Kasumi-1 (cell line): ENCODE measurements at places on chromosomes 5 and 9.

DNA sequence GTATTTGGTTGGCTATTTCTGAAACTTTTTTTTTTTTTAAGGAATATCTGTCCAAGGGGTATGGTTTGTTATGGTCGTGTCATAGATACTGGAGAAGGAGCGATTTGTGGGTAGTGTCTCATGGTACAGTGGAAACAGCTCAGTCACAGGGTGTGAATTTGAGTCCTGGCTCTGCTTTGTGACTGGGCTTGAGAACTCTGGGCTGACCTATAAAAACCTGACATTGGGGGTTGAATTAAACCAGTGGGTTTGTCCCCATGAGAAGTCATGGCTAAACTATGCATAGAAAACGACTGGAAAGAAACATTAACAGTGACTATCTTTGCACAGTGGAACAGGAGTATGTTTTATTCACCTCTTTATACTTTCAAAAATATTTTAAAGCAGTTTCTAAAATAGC lies 54.7 kb downstream of the MACROH2A1 start:
- DNase-seq, result no peak

DNA sequence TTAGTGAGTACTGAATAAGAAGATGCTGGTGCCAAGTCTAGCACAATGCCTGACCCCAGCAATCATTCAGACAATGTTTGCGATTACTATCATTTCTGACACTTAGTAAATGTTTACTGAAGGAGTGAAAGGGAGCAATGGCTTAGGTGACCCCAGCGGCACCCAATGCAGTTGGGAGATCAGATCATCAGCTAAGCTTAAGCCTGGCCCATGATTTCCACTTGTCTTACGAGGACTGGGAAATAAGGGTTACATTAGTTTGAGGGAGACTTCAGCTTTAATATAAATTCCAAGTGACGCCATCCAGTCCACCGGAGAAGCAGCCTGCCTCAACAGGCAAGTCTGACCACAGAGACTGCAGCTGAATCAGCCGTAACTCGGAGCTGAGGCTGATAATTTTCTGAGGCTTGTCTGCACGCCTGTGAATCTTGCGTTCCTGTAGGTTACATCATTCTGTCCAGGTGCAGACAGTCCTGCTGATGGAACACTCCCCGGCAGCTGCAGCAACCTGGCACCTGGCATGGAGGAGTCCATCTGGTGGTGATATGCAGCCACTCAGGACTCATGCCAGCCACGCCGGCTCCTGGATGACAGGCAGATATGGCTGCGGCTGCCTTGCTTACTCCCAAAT lies 34.9 kb upstream of the FGF1 start:
- DNase-seq, result no peak

- no peak for DNase-seq
These were observed 50.2 kb upstream of the ZNF366 start for GRCh38 chr5:72557167-72558045.

- DNase-seq, result peak; percentile 67
These were observed 17.7 kb downstream of the RFESD start for GRCh38 chr5:95664204-95664786.

- no peak for DNase-seq
These were observed 579 bp downstream of the SLC12A7 start for GRCh38 chr5:1111241-1111726.

- DNase-seq, result no peak
These were observed 119.9 kb downstream of the PAX5 start for GRCh38 chr9:36914212-36914577.

DNA sequence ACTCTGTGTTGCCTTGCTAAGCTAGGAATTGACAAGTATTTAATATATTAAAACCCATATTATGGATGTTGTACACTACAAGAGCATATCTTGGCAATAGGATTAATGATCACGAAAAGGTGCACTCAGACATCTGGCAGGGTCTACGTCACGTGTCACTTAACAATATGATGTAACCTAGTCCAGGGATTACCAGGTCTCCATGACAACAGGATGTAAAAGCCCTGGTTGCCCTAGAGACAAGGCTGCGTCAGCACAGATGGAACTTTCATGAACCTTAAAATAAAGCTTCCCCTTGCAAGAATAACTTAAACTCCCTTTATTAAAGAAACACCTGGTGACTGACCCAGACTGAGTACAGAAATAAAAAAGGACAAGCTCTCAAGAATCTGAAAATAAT lies 717.8 kb downstream of the CDH18 start:
- DNase-seq, result no peak

DNA sequence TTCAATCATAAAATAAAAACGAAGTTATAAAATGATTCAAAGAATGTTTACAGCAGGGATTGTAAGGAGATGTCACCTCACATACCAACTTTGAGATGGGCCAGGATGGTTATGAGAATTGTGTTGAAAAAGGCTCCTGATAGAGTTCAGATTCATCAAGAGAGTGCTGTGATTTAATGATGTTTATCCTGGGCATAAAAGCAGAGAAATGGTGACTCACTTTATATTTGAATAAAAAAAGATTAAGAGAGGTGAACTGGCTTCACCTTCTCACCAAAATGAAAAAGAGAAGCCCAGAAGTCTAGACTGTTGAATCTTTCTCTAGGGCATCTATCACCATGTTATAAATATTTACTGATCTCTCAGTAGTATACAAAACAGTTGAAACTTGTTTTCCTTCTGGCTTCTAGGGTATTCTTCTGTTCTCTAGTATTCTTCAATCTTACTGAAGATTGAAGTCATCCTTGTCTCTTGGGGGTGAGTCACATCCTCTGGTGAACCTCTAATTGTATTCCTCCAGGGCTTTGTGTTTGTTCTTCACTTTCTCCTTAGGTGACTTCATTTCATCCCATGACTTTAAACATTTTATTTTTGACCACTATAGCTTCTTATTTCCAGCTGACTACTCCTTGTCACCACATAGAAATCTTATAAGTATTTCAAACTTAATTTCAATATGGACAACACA lies 1237.3 kb upstream of the C9orf72 start:
- DNase-seq, result no peak

DNA sequence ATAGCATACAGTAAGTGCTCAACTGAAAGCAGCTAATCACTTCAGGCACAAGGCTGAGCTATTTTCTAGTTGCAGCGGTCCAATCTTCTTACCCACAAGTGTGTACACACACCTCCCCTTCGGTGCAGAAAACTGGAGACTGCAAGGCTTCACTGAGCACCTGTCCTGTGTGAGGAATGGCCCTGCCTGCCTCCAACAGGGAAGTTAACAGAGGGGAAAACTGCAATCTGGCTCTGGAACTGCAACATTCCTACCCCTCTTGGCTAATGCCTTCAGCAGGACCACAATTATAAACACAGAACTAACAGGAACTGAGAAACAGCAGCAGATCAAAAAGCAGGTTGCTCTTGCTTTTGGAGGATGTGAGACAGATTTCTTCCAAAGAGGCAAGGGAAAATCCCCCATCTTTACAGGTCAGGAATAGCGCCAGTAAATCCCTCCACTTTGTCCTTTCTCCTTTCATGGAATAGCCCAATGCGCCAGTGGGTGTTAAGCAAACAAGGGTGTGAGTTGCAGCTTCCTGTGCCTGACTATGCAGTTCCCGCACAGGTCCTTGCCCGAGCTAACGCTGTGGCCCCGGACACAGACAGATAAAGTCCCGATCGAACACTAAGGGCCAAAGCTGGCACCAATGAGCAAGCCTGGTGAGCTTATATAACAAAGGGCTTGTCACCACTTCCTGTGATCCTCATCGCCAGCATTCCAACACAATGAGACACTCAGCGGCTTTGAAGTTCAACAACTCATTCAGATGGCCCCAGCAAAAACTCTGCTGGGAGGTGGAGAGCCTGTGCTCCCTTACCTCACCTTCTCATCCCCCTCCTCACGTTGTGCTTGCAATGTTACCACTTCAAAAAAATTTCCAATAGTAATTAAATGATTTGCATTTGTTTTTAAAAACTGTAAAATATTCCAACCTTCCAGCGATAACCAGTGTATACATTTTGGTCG lies 21.5 kb downstream of the SHB start:
- DNase-seq, result peak; percentile 39

DNA sequence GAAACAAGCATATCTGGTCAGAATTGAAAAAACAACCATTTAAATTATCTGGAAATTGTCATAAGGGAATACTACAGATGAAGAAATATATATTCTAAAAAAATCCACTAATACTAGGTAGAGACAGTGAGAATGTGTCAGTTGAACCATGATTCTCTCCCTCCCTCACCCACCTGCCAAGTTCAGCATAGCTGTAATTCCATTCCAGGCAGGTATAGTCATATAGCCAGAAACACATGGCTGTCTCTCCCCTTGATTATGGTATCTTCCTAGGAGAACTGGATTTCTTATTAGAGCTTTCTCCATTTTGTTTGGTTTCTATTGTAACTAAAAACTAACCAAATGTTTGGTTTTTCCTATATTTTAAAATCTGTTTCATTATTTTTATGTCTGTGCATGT lies 509.2 kb downstream of the CDH10 start:
- no peak for DNase-seq

- no peak for DNase-seq
These were observed 673.0 kb downstream of the ELAVL2 start for GRCh38 chr9:23153058-23153457.

- DNase-seq, result no peak
These were observed 171.6 kb upstream of the TRIM32 start for GRCh38 chr9:116515541-116515940.

- DNase-seq, result no peak
These were observed 998.5 kb upstream of the CDH6 start for GRCh38 chr5:30195036-30195435.

DNA sequence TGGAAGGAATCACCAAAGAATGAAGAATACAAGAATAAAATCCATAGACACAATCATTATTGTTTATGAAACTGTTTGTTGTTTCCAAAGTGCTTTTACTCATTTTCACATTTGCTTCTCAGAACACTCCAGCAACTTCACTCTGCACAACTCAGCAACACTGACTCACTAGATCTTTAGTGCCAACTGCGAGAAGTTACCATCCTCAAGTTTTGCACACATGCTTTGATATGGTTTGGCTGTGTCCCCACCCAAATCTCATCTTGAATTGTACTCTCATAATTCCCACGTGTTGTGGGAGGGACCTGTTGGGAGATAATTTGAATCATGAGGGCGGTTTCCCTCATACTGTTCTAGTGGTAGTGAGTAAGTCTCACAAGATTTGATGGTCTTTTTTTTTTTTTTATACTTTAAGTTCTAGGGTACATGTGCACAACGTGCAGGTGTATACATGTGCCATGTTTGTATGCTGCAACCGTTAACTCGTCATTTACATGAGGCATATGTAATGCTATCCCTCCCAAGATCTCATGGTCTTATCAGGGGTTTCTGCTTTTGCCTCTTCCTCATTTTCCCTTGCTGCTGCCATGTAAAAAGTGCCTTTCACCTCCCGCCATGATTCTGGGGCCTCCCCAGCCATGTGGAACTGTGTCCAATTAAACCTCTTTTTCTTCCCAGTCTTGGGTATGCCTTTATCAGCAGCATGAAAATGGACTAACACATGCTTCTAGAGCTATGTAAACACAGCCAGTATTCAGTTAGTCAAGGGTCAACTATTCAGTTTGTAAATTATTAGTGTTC lies 36.9 kb downstream of the CLINT1 start:
- no peak for DNase-seq

DNA sequence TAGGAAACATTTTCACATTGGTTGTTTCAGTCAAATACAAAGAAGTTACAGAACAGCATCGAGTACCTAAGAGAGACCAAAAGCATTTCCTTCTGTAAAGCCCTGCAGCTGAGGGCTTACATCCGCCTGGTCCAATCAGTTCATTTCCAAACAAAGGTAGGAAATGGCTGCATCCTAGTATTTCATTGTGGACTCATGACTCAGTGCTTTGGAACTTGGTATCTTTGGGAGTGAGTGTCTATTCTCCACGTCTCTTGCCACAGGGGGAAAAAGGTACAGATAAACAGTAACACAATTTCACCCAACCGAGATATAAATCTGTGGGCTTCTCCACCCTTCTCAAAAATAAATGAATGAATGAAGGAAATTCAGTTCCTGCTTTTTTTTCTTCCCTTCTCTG lies 75.4 kb downstream of the NFIB start:
- DNase-seq, result no peak

DNA sequence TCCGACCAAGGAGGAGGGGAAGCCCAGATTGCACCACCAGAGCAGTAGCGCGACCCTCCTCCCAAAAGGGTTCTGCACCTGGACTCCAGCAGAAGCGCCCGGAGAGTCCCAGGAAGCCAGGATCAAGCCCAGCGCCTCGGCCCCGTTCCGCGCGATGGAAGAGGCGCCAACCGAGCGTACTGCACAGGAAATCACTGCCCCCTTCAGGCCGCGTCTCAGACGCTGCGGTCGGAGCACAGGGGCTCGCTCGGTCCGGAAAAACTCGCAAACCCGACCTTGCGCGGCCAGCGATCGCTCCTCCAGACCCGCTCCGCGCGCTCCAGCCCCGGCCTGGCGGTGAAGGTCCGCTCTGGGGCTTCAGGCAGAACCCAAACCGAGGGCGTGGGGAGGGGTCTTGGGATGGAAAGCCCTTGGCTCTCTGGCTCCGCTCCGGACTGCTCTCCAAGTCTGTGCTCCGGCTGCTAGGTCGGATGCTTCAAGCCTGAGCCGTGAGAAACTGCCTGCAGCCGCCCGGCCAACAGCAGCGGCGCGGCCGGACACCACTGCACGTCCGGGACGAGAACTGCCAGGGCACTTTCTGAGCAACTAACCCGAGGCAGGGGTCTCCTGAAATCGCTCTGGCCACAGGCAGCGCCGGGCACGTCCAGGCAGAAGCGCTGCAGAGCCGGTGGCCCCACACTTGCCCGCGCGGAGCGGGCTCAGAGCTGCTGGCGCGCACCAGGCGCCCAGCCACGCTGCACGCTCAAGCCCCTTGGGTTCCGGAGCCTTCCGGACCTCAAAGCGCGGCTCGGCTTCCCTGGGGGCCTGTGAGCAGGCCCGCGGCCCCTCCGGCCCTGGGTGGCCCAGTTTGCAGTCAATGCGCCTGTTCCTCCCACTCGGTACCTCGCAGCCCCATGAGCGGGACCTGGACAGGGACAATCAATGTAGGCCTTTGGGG lies 1.3 kb downstream of the GABBR2 start:
- no peak for DNase-seq

DNA sequence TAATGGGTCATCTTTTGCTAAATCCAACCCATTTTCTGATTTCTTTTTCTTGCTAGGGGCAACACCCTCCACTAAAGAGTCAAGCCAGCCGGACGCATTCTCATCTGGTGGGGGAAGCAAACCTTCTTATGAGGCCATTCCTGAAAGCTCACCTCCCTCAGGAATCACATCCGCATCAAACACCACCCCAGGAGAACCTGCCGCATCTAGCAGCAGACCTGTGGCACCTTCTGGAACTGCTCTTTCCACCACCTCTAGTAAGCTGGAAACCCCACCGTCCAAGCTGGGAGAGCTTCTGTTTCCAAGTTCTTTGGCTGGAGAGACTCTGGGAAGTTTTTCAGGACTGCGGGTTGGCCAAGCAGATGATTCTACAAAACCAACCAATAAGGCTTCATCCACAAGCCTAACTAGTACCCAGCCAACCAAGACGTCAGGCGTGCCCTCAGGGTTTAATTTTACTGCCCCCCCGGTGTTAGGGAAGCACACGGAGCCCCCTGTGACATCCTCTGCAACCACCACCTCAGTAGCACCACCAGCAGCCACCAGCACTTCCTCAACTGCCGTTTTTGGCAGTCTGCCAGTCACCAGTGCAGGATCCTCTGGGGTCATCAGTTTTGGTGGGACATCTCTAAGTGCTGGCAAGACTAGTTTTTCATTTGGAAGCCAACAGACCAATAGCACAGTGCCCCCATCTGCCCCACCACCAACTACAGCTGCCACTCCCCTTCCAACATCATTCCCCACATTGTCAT lies 72.0 kb downstream of the NUP214 start:
- peak; percentile 54 for DNase-seq

- DNase-seq, result no peak
These were observed 101.5 kb upstream of the GHR start for GRCh38 chr5:42321785-42322184.
